ENCODE measurements at places on chromosomes 16 and 17. TPM values are rescaled to one million over a fixed set of nuclear protein-coding genes. Genes with fewer than 3 reads are reported as not detected.

The NPIPB6 gene
- polyA plus RNA-seq = 0.44 TPM

The TNFRSF13B gene
- polyA plus RNA-seq = not detected

The KRT33B gene
- polyA plus RNA-seq = not detected

The AHSP gene
- 6.2 TPM for polyA plus RNA-seq

The POLR2C gene
- 84.9 TPM for polyA plus RNA-seq

The KRT31 gene
- not detected for polyA plus RNA-seq

The KRT33A gene
- not detected for polyA plus RNA-seq

The PRSS36 gene
- 1.2 TPM for polyA plus RNA-seq

The ACSM2A gene
- polyA plus RNA-seq = 59.3 TPM

- no peak for DNase-seq
These were observed 16.8 kb upstream of the CCDC182 start for GRCh38 chr17:57761887-57762286.

- no peak for DNase-seq
These were observed 13.7 kb downstream of the MXRA7 start for GRCh38 chr17:76696763-76697701.

GRCh38 chr16:88782454-88783390 lies 2.3 kb downstream of the PIEZO1 start:
- no peak for DNase-seq

GRCh38 chr17:49106321-49107210 lies 26.0 kb upstream of the B4GALNT2 start:
- no peak for DNase-seq

GRCh38 chr17:9824094-9824493 lies 1.6 kb upstream of the GLP2R start:
- DNase-seq = no peak

DNA sequence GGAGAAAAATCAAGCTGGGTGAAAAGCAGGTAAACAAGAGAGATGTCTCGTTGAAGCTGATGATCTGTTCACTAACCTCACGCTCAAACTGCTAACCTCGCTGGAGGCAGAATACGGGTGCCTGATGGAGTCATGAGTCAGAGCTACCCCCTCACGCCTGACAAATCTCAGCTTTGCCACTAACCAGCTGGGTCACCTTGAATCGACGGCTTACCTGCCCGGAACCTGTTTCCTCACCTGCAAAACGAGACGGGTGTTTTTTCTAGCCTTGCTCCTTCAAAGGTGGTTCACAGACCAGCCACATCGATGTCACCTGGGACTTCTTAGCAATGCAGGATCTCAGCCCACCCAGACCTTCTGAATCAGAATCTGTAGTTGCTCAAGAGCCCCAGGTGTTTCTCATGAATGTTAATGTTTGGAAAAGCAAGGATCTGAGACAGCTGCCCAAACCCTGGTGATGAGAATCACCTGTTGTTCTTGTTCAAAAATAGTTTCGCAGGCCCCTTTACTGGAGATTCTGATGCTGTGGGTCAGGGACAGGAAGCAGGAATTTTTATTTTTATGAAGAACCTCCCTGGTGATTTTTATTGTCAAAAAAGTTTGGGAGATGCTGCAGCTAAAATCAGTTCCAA lies 56.9 kb downstream of the MARCHF10 start:
- DNase-seq = no peak

DNA sequence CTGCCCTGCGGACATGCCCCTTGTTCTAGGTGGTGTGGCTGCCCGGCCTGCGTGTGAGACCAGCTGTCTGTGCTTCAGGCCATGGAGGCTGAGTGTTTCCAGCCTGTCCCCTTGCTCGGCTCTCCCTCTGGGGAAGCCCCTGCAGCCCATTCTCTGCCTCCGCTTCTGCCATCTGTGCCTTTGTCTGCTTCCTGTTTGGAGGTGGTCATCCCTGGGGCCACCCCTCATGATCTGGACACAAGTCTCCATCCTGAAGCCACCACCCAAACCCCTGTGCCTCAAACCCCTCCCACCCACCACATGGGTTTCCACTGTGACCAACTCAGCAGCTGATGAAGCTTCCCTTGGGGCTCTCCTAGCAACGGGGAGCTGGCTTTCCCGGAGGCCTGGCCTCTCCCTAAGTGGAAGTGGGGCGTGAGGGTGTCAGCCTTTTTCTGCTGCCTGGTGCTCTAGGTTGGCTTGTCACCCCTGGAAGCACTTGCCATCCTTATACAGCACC lies 184.9 kb downstream of the SEC14L1 start:
- no peak for DNase-seq

GRCh38 chr16:57263541-57264351 lies 18.7 kb downstream of the ARL2BP start:
- no peak for DNase-seq

DNA sequence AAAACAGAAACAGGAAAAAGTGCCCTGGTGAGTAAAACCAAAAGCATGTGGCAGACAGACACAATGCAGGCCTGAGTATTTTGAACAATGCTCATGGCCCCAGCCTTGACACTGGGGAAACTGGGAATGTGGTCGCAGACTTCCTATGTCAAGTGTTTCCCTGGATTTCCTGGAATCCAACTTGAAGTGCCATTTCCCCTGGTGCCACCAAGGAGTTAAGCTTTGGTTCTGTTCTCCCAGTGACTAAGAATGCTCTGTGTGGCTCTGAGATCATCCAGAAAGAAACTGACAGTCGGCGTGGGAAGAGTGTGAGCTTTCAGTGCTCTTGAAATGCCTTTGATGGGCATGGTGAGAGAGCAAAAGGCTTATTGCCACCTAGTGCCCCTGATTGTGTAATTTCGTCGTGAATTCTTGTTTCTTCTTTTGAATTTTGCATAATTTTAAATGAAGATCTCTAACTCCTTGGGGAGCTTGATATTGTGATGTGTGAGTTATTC lies 96.0 kb downstream of the YPEL2 start:
- no peak for DNase-seq

DNA sequence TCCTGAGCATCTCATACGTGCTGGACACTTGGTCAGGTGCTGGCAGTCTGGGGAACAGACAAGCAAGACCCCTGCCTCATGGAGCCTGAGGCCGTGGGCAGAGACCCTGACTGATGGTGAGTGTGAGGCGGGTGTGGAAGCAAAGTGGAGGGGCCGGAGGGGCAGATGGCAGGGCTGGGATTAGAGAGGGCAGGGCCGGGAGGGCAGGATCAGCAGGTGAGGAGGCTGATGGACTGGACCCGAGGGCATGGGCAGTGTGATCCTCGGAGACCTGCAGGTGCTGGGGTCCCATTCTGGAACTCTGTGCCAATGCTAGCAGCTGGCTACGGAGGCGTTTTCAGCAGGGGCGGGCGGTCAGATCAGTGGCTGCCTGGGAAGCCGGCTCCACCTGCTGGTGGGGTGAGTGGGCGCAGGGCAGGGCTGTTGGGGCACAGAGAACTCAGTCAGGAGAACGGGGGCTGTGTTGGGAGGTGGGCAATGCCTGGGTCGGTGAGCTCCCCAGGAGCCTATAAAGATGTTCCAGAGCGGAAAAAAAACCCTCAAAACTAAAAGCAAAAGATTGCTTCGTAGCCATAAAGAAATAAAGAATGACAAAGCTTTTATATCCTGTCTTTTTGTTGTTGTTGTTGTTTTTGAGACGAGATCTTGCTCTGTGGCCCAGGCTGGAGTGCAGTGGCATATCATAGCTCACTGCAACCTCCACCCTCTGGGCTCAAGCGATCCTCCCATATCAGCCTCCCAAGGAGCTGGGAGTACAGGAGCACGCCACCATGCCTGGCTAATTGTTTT lies 8.9 kb upstream of the C16orf74 start:
- no peak for DNase-seq

GRCh38 chr16:30458561-30459394 lies 13.1 kb upstream of the SEPHS2 start:
- no peak for DNase-seq

DNA sequence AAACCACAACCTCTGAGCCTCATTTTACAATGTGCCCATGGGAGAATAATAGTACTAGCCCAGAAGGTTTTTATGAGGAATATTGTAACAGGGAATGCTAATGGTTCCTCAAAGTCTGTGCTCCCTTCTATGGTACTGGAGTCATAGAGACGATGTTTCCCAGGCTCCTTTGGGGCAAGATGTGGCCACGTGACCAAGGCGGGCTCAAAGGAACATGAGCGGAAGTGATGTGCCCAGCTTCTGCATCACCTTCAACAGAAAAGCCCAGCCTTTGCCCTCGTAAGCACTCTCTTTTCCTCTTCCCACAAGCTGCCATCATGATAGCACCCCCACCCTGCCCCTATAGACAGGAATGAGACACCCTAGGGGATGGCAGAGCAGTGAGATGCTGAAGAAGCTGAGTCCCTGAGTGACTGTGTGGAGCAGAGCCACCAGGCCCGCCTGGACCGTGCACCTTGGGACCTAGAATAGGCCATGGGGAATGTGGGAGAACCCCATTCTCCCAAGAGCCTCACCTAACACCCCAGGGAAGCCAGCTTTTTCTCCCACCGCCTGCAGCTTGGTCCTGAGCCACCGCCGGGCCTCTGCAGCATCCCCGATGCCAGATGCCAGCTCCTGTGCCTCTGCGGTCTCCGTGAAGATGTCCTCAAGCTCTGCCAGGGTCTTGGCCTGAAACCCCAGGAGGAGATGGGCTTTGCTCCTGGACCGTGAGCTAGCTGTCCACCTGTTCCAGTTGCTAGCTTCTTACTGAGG lies 22.2 kb upstream of the PIK3R6 start:
- no peak for DNase-seq

GRCh38 chr16:9119795-9120194 lies 28.4 kb downstream of the HAPSTR1 start:
- no peak for DNase-seq

DNA sequence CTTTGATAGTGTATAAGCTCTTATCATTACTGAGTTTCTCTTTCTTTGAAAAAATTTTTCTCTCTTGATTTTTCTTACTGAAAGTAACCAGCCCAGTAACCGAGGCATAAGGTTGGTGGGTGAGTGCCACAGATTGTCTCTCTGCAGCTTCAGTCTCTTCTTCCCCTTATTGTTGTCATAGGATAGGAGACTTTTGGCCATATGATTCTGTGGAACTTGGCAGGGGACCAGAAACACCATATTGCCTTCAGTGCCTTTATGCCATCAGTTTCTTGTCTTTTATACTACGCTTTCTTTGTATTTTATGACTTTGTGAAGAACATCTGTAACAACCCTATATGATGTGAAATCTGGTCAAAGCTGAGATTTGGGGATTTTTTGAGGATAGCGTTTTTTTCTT lies 341.6 kb upstream of the TBX2 start:
- DNase-seq = no peak

- no peak for DNase-seq
These were observed 7.5 kb downstream of the SLC16A3 start for GRCh38 chr17:82236142-82236971.

- DNase-seq = no peak
These were observed 29.8 kb downstream of the PRSS54 start for GRCh38 chr16:58264961-58265479.

GRCh38 chr16:30896261-30896888 lies at the start of gene CTF1:
Gene CTF1, plus strand, starts transcription at chr16:30896614. Its CDS starts 30 bp downstream, at chr16:30896644.
- peak; percentile 77 for DNase-seq

DNA sequence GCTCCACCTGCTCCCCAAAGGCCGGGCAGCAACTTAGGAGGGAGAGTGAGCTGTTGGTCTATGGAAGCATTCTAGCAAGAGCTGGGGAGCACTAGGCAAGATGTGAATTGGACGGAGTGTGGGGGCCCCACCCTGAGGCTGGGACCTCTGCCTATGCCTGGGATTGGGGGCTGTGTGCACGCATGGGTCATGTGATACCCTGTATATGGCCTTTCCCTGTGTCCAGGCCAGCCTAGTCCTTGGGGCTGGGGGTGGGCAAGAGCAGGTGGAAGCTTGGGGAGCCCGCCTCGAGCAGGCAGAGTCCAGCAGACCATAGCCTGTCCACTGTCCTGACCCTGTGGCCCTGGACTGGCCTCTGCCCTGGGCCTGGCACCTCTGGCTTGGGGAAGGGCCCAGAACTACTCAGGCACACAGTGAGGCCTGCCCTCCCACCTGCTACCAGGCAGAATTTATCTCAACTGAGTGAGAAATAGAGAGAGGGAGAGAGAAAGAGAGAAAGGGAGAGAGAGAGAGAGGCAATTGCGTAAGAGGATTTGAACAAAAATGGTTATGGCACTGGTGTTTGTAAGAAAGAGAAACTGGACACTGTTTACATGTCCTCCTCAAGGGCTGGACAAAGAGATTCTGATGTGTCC lies 19.1 kb downstream of the PDP2 start:
- no peak for DNase-seq

GRCh38 chr16:48959204-48959603 lies 322.4 kb downstream of the CBLN1 start:
- DNase-seq = no peak

- no peak for DNase-seq
These were observed 6.9 kb downstream of the MRM1 start for GRCh38 chr17:36608280-36608679.

DNA sequence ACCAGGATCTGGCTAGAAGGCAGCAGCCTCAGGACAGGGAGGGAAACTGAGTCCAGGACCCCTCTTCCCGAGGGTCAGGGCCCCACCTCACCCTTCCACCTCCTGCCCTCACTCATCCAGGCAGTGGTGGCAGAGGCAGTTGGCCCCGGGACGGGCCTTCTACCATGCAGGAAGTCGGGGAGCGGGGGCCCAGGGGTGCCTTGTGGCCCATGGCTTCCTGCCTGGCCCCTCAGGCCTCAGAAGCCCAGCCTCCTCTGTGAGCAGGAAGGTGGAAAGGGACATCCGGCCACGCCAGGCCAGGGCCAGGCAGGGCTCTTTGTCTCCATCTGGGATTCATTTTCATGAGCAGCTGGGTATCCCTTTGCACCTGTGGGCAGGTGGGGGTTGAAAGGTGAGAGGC lies 58.5 kb downstream of the BAHCC1 start:
- no peak for DNase-seq

DNA sequence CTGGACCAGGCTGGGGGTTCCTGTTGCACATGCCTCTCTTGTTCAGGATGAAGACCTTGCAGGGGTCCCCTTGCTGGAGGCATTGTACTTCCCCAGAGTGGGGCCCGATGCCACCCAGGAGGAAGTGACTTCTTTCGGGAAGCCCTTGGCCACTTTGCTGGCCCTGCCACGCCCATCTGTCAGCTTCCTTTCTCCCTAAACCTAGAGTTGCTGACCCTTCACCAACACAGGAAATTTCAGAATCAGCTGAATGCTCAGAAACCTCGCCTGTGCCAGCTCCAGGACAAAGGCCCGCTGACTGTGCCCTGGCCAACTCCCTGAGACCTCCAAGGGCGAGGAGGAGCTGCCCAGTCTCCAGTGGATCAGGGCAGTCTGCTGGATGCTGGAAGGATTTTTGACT lies 26.7 kb downstream of the WNT9B start:
- DNase-seq = no peak

GRCh38 chr17:80649672-80650330 lies 105.2 kb downstream of the RPTOR start:
- no peak for DNase-seq

DNA sequence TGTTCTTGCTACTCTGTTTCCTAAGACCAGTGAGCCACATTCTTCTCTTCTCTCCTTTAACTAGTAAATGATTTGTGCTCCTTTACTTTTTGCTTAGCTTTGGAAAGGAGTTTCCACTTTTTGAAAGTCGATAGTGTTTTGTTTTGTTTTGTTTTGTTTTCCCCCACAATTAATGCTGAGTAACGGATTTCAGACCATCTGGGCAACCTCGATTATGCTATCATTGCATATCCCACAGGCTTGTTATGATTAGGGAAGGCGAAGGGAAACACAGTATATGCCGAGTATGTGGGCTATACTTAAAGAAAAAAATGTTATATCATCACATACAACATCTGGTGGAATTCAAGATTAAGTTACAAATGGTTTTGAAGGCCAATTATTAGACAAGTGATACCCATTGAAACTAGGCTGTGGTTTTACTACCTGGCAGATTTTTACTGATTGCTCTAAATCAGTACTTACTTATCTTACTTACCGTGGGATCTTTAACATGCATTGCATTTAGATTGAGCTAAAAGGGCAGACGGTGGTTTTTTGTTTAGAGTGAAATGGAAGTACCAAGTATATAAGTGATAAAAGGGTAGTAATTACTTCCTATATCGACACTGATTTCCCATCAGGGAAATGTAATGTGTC lies 361.3 kb upstream of the SOX9 start:
- DNase-seq = no peak

Data from right renal cortex interstitium (tissue), 3 donors.